ENCODE measurements at places on chromosomes 1 and 21.

DNA sequence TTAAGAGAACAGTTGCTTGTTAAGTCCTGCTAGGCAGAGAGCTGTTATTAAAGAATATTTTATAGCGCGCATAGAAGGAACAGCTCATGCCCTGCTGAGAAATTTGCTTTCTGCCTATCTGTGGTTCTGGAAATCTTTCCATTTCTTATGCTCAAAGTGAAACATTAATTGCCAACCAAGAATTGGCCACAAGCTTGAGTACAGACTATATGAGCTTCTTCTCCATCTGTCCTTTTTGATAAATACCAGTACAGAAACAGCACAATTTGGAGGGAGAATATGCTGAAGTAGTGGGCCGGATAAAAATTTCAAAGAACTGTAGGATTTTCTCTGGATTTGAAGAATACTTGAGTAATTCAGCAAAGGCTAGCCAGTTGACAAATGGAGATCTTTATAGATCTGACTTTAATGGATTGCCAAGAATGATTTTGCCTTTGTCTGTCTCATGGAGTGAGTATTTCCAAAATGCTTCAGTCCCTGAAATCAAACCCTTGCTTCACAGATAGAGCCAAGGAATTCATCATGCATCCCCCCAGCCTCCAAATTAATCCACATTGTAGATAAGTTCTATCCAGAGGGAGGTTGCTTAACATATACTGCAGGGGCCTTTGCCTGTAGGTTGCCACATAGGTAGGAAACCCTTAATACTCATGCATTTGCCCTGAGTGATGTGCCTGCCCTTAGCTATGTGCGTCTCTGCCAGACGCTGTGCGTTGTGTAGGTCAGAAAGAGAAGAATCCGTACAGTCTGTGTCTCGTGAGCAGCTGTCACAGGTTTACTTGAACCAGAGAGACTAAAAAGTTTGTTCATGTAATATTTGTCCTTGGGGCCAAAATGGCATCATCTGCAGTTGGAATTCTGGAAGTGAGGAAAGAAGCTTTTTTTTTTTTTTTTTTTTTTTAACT is 44.2 kb downstream of the SMYD2 start:
- DNase-seq: no peak

DNA sequence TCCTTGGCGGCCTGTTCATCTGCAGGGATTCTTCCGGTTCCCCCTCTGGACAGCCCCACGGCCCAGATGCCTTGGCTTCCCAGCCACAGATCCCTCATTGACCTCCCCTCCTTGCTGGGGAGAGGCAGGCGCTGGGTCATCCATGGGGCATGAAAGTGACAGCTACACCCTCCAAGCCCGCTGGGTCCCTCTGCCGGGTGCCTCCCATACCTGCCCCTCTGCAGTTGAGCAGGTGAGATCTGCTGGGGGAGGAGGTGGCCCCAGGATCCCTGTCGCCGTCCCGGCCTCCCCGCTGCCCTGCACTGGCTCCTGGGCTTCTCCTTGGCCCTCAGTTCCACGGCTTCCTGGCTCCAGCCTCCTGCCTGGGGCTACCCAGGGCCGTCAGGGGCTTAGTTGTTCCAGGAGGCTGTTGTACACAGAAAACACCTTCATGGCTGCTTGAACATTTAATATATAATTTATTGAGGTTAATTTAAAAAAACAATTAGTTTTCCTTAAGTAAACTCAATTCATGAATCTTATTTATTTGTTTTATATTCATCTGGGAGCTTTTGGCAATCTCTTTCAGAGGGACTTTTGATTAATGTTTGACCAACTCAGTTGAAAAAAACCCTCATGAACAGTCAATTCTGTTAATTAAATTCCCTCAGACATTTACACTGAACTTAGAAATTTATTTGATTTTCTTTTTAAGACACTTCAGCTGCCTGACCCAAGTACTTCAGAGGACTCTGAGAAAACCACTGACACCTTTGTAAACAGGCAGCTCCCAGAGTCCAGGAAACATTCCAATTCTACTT is 67.6 kb upstream of the ABCG1 start:
- DNase-seq: no peak

GRCh38 chr1:14513111-14513510 is 85.4 kb upstream of the KAZN start:
- no peak for DNase-seq

DNA sequence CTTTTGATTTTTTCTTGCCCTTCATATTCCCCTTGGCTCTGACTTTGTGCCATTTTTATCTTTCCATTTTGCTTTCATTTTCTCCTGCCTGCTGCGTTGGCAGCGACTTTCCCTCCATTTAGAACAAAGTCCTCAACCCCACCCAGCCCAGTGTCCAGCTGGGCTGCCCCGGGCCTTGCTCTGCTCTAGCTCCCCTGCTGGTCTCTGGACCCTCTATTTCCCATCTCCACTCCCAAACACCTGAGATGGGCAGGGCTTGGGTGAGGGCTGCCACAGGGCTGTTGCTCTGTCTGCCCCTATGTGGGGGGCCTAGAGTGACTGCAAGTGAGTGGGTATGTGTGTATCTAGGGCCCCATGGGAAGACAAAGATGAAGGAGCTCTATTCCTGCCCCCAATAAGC is 7.3 kb upstream of the ADAM15 start:
- no peak for DNase-seq

GRCh38 chr1:7458946-7459345 is 312.1 kb upstream of the VAMP3 start:
- DNase-seq: no peak

Measured in stimulated activated CD8-positive, alpha-beta memory T cell treated with anti-CD3 and anti-CD28 coated beads, Interleukin-7, amount 100 ng/mL, for 4 hours (primary cell).